Kasumi-1 (cell line): ENCODE measurements at places on chromosomes 4 and X.

DNA sequence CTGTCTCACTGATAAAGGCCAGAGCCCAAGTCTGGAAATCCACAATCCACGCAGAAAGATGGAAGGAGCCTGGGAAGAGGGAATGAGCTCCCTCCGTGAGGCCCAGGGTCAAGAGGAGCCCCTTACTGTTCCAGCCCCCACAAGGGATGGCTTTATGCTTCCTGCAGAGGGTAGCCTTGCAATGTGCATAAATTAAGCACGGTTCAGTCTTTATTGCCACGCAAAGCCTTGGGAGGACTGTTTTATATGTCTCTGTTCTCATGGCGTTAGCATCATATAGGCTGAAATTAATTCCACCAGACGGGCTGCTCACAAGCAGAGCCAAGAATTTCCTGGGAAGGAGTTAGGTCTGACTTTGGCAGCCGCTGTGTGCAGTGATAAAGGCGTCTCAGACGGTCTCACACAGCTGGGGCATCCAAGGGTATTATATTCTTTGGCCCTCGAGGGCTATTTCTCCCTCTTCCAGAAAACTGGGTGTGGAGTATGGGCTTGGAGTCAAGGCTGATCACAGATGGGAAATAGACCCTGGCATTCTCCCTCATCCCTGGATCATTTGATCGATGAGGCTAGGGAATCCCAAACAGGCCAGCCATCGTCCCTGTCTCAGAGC lies 38.5 kb downstream of the CYTL1 start:
- no peak for DNase-seq

DNA sequence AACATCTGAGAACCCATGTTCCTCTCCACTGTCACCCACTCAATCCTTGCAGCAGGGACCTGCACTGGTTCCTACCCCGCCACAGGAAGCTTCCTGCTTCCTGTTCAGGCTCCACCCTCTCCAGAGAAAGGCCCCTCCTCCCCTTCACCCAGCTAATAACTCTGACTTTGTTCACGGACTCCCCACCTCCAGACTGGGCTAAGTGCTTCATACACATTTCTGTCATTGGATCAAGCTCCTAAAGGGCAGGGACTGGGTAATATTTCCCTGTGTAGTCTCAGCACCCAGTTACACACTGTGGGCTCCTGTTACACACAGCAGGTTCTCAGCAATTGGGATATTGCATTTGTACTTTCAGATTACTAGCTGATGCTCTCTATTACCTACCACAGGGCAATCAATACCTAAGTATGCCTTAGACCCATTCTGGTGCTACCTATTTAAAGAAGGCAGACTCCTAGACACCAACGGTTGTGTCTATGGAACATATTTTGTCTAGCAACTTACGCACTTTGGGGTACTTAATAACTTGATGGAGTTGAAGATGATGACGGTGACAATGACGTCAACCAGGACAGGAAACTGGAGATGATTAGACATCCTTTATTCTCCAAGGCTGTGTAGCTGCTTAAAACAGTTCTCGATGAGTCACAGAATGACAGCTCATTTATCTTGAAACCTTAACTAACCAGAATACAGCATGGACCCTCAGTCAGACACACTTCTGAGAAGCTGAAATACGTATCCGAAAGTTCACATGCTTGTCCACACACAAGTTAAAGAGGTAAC lies 58.1 kb downstream of the MAML3 start:
- DNase-seq = peak; percentile 88

GRCh38 chr4:174828845-174829701 lies at the start of gene GLRA3:
Gene GLRA3, minus strand, starts transcription at chr4:174829247. Its CDS starts 436 bp downstream, at chr4:174828811.
- peak; percentile 18 for DNase-seq

- DNase-seq = no peak
Measured at GRCh38 chr4:155543126-155543765, 123.4 kb upstream of the GUCY1A1 start.

- DNase-seq = peak; percentile 7
Measured at GRCh38 chr4:186104114-186104889, at the start of gene FAM149A. Gene FAM149A, plus strand, starts transcription at chr4:186104704.

DNA sequence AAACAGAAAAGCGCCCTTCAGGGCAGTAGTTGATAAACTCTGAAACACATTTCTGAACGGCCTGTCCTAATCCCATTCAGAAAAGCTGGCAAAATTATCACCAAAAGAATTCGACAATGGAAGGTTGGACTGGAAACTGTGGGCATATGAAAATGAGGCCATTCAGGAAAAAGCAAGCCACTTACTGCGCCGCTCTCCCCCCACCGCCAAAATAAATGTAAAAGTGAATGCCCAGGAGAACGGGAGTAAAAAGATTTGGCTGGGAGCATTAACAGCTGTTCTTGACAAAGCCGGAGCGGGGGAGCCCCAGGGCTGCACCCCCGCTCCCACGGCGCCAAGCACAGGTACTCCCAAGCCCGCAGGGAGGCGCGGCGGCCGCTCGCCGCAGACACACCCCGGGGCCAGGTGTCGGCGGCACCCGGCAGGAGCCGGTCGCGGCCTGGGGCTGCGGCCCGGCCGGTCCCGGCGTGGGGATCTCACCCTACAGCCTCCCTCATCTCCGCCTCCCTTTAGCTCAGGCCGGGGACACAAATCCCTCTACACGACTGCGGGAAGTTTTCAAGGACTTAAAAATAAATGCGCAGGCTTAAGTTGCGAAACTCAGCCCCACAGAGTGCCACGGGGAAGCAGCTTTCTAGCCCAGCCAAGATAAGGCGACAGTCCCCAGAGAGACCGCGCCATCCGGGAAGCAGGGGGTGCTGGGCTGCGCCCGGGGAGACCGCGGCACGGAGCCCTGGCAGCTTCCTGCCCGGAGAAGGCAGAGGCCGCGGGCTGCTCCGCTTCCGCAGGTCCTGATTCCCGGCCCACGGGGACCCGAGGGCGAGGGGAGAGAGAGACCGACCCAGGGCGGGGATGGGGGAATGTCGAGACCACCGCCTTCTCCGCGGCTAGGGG lies 593 bp downstream of the SH3RF1 start:
- DNase-seq = peak; percentile 55

DNA sequence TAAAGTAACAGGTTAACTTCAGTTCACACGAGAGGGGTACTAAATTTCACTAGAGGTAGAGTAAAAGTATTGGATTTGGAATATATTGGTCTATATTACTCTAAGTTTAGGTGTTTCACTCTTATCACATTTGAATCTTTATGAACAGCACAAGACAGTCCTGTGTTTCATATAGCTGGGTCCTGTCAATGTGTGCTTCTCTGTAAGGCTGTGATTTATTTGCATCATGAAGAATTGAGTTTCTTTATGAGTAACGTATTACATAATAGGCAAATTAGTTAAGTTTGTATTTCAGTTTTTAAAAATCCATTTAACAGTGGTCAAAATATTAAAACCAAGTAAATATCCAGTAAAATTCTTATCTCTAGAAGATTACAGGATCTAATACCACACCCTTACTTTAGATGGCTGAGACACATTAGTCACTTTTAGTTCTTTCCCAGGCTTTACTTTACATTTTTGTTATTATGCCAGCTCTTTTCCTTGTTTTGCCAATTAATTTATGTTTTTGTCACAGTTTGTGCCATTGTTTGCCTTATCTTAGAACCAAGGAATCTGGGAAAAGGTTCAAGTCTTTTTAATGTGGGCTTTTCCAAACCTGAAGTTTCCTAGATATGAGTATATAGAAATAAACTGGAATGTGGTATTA lies 32.1 kb downstream of the NUDT6 start:
- no peak for DNase-seq

GRCh38 chr4:73836373-73837279 lies at the start of gene CXCL6:
Gene CXCL6, plus strand, starts transcription at chr4:73836678. Its CDS starts 73 bp downstream, at chr4:73836751.
- DNase-seq = no peak

- DNase-seq = no peak
Measured at GRCh38 chrX:24025741-24026403, 1.1 kb downstream of the KLHL15 start.

DNA sequence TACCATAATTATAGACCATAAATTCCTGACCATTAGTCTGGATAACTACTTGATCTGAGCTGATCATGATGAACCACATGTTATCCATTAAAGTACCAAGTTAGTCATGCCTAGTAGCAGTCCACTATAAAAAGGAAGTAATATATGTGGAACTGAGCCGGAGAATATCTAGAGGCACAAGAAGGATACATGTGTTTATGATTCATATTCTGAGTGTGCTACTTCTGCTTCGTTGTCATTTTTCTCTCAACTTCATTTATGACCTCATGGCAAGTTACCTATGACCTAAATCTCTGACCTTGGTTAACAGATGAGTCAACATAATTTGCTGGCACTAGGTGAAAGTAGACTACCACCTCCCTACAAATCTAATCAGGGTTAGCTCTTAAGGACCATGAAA lies 56.5 kb upstream of the ANKRD17 start:
- DNase-seq = peak; percentile 56

GRCh38 chr4:174753021-174753420 lies 76.0 kb downstream of the GLRA3 start:
- DNase-seq = no peak
